Neural crest cell (in vitro differentiated cells): ENCODE measurements at places on chromosomes 12 and 14.

DNA sequence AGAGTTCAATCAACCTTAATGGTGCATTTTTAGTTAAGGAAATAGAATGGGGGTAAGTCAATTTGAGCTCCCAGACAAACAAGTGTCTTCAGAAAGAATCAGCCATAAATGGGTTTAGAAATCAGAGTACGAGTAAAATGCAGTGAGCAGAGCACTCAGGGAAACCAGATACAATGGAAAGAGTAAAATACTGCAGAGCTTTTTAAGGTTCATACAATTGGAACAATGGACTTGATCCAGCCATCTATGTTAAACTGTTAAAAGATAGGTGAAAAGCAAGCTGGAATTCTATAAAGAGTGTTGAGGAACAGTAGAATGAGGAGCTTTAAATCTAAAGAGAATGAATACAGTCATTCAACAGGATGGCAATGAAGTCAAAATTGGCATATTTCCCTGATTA is 23.8 kb upstream of the PCNX4 start:
- no peak for DNase-seq

GRCh38 chr14:103654619-103655018 is 25.6 kb downstream of the KLC1 start:
- no peak for DNase-seq

DNA sequence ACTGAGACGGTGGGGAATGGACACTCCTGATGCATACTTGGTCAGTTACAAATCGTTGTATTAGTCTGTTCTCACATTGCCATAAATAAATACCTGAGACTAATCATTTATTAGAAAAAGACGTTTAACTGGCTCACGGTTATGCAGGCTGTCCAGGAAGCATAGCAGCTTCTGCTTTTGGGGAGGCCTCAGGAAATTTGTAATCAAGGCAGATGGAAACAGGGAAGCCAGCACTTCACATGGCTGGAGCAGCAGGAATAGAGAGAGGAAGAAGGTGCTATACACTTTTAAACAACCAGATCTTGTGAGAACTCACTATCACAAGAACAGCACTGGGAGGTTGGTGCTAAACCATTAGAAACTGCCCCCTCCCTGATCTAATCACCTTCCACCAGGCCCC is 418.2 kb downstream of the FLRT2 start:
- DNase-seq: no peak

DNA sequence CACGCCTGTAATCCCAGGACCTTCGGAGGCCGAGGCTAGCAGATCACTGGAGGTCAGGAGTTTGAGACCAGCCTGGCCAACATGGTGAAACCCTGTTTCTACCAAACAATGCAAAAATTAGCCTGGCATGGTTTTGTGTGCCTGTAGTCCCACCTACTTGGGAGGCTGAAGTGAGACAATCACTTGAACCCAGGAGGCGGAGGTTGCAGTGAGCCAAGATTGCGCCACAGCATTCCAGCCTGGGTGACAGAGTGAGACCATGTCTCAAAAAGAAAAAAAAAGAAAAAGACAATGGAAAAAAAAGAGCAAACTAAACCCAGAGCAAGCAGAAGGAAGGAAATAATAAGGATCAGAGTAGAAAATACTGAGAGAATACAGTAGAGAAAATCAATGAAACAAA is 5.4 kb downstream of the CHURC1 start:
- no peak for DNase-seq

DNA sequence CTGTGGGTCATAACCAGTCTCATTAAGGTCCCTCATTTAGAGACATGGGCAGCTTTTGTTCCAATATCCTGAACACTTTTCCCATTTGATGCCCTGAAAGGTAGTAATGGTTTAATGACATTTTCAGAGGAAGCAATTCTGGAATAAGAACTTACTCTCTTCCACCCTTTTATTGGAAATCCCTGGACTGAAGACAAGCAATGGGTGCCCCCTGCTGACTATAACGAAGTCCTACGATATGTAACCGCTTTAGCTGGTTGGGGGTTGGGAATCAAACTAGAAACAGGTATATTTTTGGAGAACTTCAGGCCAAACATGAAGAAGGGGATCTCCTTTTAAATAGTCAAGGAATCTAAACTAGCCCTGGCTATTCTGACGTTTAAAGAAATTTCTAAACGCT is 20.5 kb downstream of the SARNP start:
- peak; percentile 13 for DNase-seq

DNA sequence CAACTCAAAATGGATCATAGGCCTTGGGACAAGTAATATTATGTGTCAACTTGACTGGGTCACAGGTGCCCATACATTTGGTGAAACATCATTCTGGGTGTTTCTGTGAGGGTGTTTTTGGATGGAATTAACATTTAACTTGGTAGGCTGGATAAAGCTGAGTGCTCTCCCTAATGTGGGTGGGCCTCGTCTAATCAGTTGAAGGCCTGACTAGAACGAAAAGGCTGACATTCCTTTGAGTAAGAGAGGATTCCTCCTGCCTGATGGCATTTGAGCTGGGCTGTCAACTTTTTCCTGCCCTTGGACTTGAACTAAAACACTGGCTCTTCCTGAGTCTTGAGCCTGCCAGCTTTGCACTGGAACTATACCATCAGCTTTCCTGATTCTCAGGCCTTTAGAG is 93.4 kb upstream of the ESRRB start:
- no peak for DNase-seq

DNA sequence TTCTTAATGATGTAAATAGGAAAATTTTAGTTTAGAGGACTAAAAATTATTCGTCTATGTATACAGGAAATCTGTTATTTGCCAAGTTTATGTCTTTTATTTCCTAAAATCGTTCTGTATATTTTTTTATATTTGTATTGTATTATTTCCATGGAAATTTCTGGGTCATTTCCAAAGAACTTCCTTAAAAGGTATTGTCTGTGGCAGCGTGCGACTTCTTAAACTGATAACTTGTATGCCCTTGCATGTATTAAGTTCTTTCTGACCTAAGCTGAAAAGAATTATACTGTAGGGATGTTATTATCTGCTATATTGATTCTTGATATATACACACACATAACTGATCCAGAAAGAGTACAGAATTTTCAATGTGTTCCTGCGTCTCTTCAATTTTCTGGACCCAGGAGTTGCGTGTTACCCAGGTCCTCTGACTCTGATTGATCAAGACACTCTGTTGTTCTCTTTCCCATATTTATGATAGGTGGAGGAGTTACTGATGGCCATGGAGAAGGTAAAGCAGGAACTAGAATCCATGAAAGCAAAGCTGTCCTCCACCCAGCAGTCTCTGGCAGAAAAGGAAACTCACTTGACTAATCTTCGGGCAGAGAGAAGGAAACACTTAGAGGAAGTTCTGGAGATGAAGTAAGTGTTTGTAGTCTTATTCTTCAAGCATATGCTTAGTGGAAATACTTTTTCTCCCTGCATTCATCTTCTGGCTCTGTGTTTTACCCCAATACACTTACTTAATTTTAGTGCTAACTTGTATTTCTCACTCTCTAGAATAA is 298.5 kb downstream of the ERC1 start:
- no peak for DNase-seq

DNA sequence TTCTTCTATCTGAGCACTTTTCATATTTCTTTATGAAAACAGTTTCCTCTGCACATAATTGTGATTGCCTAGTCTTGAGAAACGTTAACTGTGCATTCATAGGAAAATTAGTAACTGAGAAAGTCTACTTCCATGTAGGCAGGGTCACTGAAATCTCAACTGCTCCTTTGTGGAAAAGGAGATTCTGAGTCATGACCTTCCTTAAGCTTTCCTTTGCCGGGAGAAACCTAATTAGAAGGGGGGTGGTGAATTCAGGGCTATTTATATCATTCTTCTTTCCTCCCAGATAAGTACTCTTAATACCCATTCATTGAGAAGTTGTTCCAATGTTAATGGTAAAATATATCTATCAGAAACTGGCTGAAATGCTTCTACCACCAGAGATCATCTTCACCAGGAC is 751.0 kb upstream of the TMEM132C start:
- DNase-seq: no peak

- no peak for DNase-seq
These were observed 202.6 kb downstream of the ANO6 start for GRCh38 chr12:45418520-45418919.

DNA sequence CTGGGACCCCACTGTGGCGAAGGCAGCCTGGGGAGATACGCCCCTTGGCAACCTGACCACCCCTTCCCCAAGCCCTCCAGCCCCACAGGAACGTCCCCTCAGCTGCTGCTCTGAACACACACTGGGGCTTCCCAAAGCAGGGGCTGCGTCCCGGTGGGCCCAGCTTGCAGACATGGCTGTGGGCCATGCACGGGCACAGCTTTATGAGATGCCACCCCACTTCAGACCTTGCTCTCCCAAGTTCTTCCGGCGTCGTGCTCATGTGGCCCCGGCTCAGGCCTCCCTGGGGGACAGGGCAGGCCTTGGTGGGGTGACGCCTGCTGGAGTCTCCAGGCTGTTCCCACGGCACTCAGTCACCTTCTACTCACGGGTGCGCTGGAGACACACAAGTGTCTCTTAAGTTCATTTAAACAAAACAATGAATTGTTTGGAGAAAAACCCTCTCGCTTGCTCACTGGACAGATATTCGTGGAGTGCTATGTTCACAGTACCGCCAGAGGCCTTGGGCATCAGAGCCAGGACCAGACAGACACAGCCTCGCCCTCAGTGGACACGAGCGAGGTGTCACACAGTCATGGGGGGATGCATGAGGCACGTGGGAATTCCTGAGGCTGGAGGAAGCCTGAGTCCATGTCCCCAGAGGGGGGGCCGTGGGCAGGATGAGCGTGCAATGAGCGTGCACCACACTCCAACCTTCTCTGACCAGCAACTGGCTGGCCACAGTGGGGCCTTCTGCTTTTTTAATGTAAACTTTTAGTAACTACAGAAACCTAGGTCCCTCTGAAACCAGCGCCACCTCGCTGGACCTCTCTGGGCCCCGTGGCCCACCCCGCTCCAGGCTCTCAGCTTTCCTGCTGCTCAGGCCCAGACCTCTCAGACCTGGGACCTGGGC is 4.3 kb downstream of the GALNT9 start:
- DNase-seq: no peak

GRCh38 chr14:35285168-35286002 is 6.8 kb upstream of the PSMA6 start:
- no peak for DNase-seq

DNA sequence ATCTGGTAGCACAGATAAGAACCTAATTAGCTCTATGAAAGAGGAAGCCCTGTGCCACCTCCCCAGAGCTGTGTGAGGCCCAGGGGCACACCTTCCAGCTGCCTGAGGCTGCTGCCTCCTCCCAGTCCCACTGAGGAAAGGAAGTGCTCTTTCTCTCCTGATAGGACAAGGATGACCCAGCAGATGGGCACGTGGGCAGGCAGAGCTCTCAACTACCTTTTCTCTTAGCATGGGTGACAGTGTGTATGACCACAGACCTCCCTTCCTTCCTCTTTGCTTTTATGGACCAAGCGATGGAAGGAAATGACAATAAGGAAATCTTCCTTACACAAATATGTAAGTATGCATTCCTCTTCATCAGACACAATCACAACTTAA is 127.6 kb upstream of the AMIGO2 start:
- no peak for DNase-seq

GRCh38 chr14:32678088-32678487 is 260.6 kb upstream of the NPAS3 start:
- no peak for DNase-seq

- peak; percentile 9 for DNase-seq
These were observed 27.5 kb downstream of the APOBEC1 start for GRCh38 chr12:7638064-7638759.

DNA sequence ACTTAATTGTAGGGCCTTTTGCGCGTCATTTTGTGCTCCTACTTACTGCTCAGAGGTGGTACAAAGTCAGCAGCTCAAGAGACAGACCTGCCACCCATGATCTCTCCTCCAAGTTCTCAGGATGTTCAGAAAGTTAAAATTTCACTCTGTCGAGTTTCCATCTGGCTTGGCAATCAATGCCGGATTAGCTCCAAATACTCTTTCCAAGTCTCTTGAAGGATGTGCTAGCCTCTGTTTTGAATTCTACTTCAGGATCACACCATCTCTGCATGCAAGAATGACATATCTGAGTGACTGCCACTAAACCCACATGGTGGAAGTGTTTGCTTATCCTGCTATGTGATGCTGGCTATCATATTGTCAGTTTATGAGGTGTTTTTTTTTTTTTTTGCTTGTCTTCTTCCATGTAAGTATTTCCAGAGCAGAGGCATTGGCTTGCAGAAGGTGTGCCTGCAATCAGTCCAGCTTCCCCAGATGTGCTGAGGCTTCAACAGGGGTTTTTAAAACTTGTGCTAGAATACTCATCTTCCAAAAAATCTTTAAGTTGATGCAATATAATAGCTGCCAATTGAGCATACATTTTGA is 125.6 kb downstream of the RGS6 start:
- DNase-seq: no peak

DNA sequence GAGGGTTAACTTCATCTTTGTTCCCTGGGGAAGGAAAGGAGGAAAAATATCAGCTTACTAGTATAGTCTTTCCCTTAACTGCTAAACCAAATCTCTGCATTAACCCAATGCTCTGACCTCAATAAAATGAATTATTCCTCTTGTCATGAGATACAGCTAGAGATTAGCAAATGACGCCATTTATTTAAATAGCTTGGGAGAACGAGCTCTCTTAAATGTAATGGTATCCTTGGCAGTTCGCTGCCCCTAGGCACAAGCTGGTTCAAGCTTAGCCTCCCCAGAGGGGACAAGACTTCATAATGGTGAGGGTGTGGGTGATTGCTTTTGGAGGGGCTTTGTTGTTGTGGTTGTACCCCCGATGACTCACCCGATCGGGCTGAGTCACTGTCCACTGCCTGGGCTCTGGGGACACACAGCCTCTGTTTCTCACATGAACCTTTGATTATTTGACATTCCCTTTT is 19.6 kb downstream of the FNTB start:
- no peak for DNase-seq

- no peak for DNase-seq
These were observed 8.5 kb downstream of the TMEM233 start for GRCh38 chr12:119601877-119602733.

DNA sequence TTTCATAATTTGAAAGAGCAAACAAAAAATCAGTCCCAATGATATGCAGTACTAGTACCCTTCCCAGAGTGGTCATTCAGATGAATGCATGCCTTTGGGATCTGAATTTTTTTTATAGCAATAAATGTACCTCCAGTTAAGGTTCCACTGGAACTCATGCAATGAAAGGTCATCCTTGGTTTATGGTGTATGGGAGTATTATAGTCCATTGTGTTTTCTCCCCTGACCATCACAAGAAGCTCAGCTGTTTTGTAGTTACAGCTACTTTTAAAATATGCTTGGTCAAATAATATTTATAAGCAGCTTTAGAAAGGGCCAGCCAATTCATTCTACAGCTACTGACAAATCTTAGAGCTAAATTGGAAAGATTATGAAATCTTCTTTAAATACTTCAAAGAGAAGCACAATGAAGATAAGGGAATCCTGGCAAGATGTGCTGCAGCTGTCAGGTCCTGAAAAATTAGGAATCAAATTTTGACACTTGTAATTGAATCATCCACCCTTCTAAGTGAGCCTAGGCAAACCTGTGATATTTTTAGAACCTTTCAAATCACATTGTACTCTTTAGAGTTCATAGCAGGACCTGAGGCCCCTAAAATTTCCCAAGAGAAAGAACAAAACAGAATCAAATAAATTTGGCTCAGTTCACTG is 46.5 kb downstream of the IFT81 start:
- no peak for DNase-seq

GRCh38 chr14:35258420-35258819 is 33.8 kb upstream of the PSMA6 start:
- DNase-seq: no peak
